ENCODE measurements at places on chromosomes 1 and 21.

DNA sequence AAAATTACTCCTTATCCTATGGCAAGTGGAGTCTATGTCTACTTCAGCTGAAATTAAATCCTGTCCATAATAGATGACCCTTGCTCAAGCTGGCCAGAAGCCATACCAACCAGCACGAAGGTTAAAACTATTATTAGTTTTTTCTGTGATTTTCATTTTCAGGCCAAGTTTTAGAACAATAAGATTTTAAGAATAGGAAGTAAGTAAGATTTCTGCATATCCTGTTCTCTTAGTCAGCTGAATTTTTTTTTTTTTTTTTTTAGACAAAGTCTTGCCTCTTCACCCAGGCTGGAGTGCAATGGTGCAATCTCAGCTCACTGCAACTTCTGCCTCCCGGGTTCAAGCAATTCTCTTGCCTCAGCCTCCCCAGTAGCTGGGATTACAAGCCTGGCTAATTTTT is 6.1 kb upstream of the RBP7 start:
- DNase-seq: no peak

DNA sequence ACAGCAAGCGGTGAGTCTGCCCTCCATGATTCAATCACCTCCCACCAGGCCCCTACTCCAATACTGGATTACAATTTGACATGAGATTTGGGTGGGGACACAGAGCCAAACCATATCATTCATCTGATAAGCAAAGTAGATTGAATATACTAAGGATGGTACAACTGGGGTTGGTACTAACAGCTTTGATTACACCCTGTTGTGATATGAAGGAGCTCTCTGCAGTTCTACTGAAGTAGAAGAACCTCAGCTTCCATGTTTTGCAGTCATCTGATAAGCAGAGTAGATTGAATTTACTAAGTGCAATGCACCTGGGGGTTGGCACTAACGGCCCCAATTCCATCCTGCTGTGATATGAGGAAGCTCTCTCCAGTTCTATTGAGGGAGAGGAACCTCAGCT is 31.1 kb downstream of the RWDD3 start:
- no peak for DNase-seq

DNA sequence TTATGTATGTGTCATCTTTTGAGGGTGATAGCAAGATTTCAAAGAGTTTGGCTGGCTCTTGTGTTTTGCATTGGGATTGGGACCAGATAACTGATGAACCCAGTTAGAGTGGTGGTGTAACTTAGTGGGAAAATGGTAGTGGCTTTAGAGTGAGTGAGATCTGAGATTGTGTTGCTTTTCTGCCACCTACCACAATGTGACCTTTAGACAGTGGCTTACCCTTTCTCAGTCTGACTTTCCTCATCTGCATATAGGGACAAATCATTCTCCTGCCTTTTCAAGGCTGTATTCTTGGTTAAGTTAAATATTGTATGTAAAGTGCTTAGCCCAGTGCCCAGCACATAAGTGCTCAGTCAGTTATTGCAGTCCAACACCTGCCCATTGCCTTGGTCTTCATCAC is 31.3 kb downstream of the CENPF start:
- no peak for DNase-seq

DNA sequence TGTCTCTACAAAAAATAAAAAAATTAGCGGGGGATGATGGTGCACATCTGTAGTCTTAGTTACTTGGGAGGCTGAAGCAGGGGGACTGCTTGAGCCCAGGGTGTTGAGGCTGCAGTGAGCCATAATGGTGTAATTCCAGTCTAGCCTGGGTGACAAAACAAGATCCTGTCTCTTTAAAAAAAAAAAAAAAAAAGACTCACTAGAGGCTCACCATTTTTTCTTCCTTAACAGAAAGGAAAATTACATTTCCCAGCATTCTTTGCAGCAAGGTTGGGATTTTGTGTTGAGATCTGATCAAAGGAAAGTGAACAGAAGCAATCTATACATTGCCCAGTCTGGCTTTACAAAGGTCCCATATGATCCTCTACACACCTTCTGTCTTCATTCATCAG is 21.5 kb downstream of the GFI1 start:
- DNase-seq: no peak

GRCh38 chr1:169829671-169830070 is 35.0 kb upstream of the METTL18 start:
- no peak for DNase-seq

- DNase-seq: no peak
Observed at GRCh38 chr1:178300352-178300699, 196.4 kb downstream of the CLEC20A start.
